T47D (cell line): ENCODE measurements at places on chromosomes 6 and 20.

GRCh38 chr6:139533573-139534471 lies 159.4 kb upstream of the CITED2 start:
- no peak for DNase-seq

DNA sequence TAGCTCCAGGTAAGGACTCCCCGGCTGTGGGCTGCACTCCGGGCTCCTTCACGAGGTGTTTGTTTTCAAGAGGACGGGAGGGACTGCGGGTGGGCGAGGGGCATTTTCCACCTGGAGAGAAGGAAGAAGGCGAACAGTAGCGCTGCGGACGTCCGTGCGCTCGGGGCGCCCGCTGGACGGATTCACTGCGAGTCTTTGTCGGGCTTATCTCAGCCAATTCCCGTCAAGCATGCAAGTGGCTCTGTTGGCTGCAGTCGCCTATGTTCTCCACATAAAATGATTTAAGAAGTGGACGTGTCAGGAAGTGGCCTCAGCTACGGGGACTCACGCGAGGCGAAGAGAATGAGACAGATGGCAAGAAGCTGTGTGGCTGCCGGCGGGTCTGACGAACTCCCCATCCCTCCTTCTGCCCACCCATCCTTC lies 332 bp downstream of the GRIK2 start:
- peak; percentile 12 for DNase-seq

DNA sequence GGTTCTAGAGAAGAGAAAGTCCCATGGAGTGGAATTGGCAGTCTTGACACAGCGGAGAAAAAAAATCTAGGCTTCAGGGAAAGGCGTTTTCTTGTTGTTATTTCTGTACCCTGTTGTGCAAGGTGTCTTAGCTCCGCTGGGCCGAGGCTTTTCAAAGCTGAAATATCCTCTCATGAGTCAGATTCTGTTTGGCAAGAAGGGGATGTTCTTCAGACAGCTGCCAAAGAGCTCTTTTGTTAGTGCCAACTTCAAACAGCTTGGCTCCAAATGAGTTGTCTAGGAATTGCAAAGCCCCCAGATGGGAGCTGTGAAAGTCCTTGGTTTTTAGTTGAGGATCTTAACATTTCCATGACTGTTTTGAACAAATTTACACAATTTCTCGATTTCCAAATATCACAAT lies 45.6 kb downstream of the LRRN4 start:
- DNase-seq = no peak

- DNase-seq = no peak
These were observed 6.9 kb downstream of the ZMYND8 start for GRCh38 chr20:47349365-47350180.

- peak; percentile 17 for DNase-seq
These were observed 19.4 kb upstream of the SDHAF4 start for GRCh38 chr6:70547313-70547712.
